ENCODE measurements at places on chromosomes 7 and 10. TPM values are rescaled to one million over a fixed set of nuclear protein-coding genes. Genes with fewer than 3 reads are reported as not detected.

GRCh38 chr7:141752634-141753033 is 11.3 kb upstream of the TAS2R3 start:
- no peak overlapping the region for H3K4me3 ChIP-seq
- peaks cover 11% of the 10 kb centered on the region for H3K36me3 ChIP-seq
- H3K27me3 ChIP-seq: no peaks in the 10 kb centered on the region
- H3K4me1 ChIP-seq: no peaks in the 10 kb centered on the region
- DNase-seq: no peak

- no peak overlapping the region for H3K4me3 ChIP-seq
- H3K36me3 ChIP-seq: no peaks in the 10 kb centered on the region
- no peaks in the 10 kb centered on the region for H3K27me3 ChIP-seq
- H3K4me1 ChIP-seq: peaks cover 53% of the 10 kb centered on the region
- H3K27ac ChIP-seq: peak overlapping the region; percentile 93
These were observed 153.2 kb upstream of the LYZL2 start for GRCh38 chr10:30782537-30783461.

DNA sequence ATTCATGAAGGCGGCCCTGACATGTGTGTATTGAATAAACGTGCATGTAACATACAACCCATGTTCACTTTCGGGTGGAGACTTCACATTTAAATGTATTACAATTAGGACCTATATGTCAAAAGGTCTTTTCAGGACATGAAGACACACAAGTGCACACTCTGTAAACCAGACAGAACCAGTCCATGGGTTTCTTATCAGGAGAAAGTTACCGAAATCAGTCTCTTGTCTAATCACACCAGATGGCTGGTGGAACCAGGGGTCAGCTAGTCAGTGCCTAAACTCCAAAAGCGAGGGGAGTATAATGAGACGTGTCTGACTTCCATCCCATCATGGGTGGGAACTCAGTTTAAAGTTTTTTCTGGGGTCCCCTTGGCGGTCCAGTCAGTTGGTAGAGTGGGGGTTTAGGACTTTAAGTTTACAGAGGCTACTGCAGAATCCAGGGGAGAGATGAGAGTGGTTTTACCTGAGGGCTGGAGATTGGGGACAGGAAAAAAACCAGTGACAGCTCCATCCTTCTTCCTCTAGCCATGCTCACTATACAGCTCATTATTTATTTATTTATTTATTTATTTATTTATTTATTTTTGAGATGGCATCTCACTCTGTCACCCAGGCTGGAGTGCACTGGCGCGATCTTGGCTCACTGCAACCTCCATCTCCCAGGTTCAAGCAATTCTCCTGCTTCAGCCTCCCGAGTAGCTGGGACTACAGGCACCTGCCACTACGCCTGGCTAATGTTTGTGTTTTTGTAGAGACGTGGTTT is 251.3 kb upstream of the LYZL1 start:
- H3K27ac ChIP-seq: no peak overlapping the region
- DNase-seq: no peak
- no peaks in the 10 kb centered on the region for H3K4me1 ChIP-seq
- H3K4me3 ChIP-seq: no peak overlapping the region

- peaks cover 6% of the 10 kb centered on the region for H3K36me3 ChIP-seq
- peaks cover 14% of the 10 kb centered on the region for H3K4me1 ChIP-seq
- no peak overlapping the region for H3K4me3 ChIP-seq
- H3K27me3 ChIP-seq: peaks cover 2% of the 10 kb centered on the region
- no peak for DNase-seq
These were observed 25.3 kb upstream of the LEP start for GRCh38 chr7:128215739-128216138.

DNA sequence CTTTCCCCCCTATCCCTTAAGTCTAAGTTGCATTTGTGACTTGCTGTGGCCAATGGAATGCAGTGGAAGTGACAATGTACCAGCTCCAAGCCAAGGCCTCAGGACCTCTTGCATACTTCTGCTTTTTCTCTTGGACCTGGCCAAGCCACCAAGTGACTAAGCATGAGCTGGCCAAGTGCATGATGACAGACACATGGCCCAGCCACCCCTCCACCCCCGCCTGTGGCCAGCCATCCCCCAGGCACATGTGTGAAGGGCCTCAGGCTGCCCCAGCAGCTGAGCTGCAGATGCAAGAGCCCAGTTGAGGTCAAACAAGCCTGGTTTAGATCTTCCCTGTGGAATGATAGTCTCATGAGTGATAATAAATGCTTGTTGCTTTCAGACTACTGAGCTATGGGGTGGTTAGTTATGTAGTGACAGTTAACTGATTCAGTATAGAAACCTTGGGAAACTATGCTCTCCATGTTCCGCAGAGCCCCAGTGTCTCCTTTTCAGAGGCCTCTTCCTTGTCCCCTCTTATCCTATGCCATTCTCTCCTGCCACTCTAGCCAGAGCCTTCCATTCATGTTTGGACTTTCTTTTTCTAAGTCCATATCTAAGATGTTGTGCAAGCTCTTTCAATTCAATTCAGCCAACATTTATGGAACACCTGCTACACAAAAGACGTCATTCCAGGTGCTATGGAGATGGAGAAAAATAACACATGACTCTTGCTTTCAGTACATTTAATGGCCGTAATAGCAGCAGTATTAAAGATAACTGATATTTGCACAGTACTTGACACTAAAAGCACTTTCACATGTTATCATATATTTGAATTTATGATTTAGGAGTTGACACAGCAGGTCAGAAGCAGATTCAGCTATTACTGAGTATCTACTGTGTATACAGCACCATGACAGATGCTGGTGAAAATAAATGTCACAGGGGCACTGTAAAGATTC is 55.5 kb upstream of the LOXL4 start:
- DNase-seq: no peak
- no peaks in the 10 kb centered on the region for H3K27me3 ChIP-seq
- no peaks in the 10 kb centered on the region for H3K36me3 ChIP-seq
- H3K27ac ChIP-seq: no peak overlapping the region

DNA sequence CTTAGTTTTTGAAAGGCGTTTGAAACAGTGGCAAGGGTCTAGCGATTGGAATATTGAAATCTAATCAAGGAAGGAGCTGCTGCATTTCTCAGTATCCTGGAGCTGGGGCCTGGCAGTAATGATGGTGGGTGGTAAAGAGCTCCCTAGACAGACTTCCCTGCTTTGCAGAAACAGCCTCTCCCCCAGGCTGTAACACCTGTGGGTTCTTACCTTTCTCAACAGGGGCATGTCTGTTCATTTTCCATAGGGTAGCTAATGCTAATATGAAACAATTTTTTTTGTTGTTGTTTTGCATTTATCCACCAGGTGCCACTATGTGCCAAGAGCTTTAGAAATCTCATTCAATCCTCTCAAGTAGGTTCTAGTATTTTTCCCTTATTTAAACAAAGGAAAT is 345.5 kb downstream of the REEP3 start:
- no peaks in the 10 kb centered on the region for H3K27me3 ChIP-seq
- H3K4me3 ChIP-seq: peak overlapping the region; percentile 4
- H3K27ac ChIP-seq: no peak overlapping the region
- H3K4me1 ChIP-seq: no peaks in the 10 kb centered on the region
- peak; percentile 60 for DNase-seq

- no peak for DNase-seq
- H3K36me3 ChIP-seq: peaks cover 42% of the 10 kb centered on the region
- no peak overlapping the region for H3K4me3 ChIP-seq
- peaks cover 6% of the 10 kb centered on the region for H3K4me1 ChIP-seq
- H3K27ac ChIP-seq: no peak overlapping the region
These were observed 89.2 kb downstream of the ADCY1 start for GRCh38 chr7:45663167-45663921.

DNA sequence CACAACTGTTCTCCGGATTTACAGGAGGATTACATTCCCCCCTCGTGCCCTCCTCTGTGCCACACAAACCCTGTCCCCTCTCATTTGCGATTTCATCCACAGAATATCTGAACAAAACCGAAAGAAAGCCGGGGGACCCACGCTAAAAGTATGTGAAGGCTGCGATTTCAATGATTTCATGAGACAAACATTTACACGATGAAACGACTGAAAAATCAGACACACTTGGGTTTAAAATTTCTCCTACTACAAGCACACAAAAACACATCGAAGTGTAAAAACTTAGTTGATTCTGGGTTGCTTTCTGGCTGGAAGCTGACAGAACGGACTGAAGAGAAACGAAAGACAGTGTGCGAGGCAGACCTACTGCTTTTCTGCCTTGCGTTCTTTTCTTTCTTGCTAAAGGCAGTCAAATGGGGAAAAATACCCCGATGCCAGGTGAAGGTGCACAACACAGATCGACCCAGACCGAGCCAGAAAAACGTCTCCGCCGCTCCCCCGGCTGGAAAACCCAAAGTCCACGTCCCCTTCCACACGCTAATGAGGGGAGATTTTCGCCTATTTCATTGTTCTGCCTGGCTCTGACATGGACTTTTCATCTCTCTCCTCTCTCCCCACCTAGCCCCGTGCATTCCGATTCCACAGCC is 1.2 kb downstream of the HIPK2 start:
- peak overlapping the region; percentile 85 for H3K4me3 ChIP-seq
- no peaks in the 10 kb centered on the region for H3K36me3 ChIP-seq
- DNase-seq: no peak
- peak overlapping the region; percentile 94 for H3K27ac ChIP-seq
- no peaks in the 10 kb centered on the region for H3K27me3 ChIP-seq
- peaks cover 19% of the 10 kb centered on the region for H3K4me1 ChIP-seq

DNA sequence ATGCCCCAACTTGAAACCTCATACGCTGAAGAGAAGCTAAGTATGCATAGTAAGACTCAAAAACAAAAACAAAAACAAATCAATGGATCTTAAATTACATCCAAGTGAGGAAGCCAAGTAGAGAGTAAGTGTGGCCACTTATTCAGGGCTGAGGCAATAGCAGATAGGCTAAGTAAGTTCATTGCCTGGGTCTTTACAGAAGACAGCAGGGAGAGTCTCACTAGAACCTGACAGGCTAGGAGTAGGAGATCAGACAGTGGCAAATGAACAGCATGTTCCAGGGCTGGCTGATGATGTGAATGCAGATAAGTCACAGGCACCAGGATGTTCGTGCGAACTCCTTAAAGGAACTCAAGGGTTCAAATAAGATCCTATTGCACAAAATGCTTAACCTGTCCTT is 568.6 kb downstream of the KCNMA1 start:
- no peak overlapping the region for H3K27ac ChIP-seq
- H3K4me3 ChIP-seq: no peak overlapping the region
- no peak for DNase-seq
- H3K36me3 ChIP-seq: peaks cover 5% of the 10 kb centered on the region

DNA sequence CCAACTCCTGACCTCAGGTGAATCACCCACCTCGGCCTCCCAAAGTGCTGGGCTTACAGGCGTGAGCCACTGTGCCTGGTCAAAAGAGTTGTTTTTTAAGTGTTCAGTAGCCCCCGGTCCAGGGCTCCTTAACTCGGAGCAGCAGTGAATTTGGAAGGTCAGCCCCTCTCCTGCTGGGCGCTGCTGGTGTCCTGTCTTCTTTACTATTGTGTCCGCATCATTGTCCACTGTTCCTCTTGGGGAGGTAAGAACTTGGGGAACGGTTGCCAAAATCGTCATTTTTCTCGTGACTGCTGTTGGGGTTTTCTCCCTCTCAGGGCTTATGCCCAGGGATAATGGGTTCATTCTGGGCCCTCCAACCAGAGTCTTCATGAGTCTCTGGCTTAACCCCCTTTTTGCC is 46.7 kb downstream of the CAMK1D start:
- H3K27ac ChIP-seq: peak overlapping the region; percentile 15
- H3K27me3 ChIP-seq: no peaks in the 10 kb centered on the region
- peaks cover 7% of the 10 kb centered on the region for H3K4me1 ChIP-seq
- DNase-seq: no peak

- H3K36me3 ChIP-seq: no peaks in the 10 kb centered on the region
- no peaks in the 10 kb centered on the region for H3K4me1 ChIP-seq
- no peak overlapping the region for H3K4me3 ChIP-seq
- no peak for DNase-seq
These were observed 14.0 kb upstream of the CELF2 start for GRCh38 chr10:11003679-11004078.

DNA sequence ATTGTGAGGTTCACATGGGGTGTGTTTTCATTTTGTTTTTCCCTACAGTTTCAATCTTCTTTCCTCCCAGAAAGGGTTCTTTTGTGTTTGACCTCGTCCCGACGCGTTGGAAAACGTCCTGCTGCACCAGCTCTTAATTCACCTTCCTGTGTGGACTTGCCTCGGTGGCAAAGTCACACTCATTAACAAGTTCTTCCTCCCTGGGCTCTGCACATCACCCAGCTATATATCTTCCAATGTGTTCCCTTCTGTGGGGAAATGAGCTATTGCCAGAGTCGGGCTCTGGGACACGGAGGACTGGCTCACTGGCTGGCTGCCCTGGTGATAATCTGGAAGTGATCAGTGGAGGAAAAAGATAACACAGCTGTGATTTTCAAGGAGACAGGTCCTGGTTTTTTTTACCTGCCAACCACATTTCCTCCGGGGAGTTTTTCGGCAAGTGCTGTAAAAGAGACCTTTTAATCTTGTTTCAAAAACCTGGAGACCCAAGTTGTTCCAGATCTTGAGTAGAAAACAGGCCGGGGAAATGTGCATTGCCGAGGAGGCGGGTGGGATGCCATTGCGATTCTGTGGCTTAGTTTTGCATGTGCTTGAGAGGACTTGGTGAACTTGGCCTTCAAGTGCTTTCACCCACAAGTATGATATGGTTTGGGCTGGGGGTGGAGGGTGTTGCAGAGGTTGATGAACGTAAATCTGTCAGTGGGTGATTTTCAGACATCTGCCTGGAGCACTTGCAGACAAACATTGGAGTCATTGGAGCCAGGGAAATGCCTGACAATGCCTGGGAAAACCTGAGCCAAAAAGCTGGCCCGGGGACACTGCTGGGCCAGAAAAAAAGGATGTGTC is 96.5 kb upstream of the CREB5 start:
- H3K27ac ChIP-seq: peak overlapping the region; percentile 6
- no peaks in the 10 kb centered on the region for H3K36me3 ChIP-seq
- H3K4me3 ChIP-seq: no peak overlapping the region
- H3K4me1 ChIP-seq: peaks cover 6% of the 10 kb centered on the region
- no peaks in the 10 kb centered on the region for H3K27me3 ChIP-seq

The CCL24 gene
- not detected for total RNA-seq

The GNG11 gene
- total RNA-seq: 39.1 TPM

The AMPH gene
- 81.4 TPM for total RNA-seq

The COBL gene
- total RNA-seq: 4.6 TPM

The NXPH1 gene
- total RNA-seq: 60.7 TPM

The PIP gene
- total RNA-seq: not detected

All from spinal cord (tissue), 10 donors.